ENCODE measurements at places on chromosomes 4 and X. TPM values are rescaled to one million over a fixed set of nuclear protein-coding genes. Genes with fewer than 3 reads are reported as not detected.

RHOXF2B gene
- total RNA-seq: not detected

SUPT20HL2 gene
- total RNA-seq: 0.12 TPM

DNA sequence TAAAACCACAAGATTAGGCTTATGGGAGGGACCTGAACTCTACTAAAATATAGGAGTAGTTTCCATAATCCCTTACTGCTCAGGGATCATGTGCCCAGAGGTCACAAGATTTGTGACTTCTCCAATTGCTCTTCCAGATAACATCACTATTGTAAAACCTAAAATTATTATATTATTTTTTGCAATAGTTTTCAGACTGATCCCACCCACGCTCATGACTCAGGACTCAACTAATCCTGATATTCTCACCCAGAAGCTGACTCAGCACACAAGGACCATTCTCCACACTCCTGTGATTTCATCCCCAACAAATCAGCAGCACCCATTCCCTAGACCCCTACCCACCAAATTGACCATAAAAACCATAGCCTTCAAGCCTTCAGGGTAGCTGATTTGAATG lies 24.0 kb upstream of the RPL34 start:
- H3K36me3 ChIP-seq: no peaks in the 10 kb centered on the region
- H3K27me3 ChIP-seq: no peaks in the 10 kb centered on the region
- no peak overlapping the region for H3K4me3 ChIP-seq
- H3K4me1 ChIP-seq: no peaks in the 10 kb centered on the region

GRCh38 chr4:138158746-138159297 lies 83.3 kb downstream of the SLC7A11 start:
- H3K27me3 ChIP-seq: no peaks in the 10 kb centered on the region
- no peak overlapping the region for H3K4me3 ChIP-seq
- H3K27ac ChIP-seq: no peak overlapping the region
- no peaks in the 10 kb centered on the region for H3K36me3 ChIP-seq

All from cardiac muscle cell (in vitro differentiated cells and primary cell).